Effector memory CD8-positive, alpha-beta T cell (primary cell): ENCODE measurements at places on chromosomes 1 and 21.

- DNase-seq, result no peak
These were observed 1.5 kb upstream of the RUNX1 start for GRCh38 chr21:35050348-35051286.

GRCh38 chr1:24914226-24915069 is 15.6 kb downstream of the RUNX3 start:
- DNase-seq, result no peak

DNA sequence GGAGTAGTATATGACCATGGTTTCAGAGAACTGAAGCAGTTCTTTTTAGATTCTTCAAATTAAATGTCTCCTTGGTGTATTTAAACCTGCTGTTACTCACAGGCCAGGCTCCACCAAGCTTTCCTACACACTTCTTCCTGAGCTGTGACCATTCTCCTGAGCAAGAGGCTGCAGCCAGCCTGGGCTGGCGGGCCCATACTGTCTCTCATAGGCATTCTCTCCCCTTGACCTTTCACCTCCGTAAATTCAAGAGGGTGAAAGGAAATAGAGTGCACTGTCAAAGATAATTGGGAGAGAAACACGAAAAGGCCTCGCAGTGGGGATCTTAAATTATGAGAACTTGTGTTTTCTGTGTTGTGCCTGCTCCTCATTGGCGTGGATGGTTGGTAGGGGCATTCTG is 2.3 kb downstream of the ARF1 start:
- DNase-seq, result no peak

GRCh38 chr1:1013922-1014648 is 788 bp downstream of the ISG15 start:
- no peak for DNase-seq

DNA sequence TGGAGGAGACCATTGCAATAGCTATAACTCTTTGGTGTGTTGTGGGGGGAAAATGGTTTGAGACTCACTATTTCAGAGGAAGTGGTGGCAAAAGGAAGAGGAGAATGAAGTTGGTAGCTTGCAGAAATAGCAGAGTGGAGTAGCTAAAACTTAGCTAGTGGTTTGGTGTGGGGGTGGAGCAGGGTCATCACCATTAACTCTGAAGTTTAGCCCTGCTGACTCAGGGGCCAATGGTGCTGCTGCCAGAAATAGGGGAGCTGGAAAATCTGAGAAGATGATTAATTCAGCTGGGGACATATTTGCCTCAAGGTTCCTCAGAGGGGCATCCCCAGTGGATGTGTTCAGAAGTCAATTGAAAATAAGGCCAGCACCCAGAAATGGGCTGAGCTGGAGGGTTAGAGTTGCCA is 65.4 kb downstream of the RUNX1 start:
- DNase-seq, result no peak

GRCh38 chr1:31447210-31447609 is 34.2 kb downstream of the SERINC2 start:
- no peak for DNase-seq

- no peak for DNase-seq
These were observed 206.0 kb downstream of the CENPF start for GRCh38 chr1:214808845-214809460.

DNA sequence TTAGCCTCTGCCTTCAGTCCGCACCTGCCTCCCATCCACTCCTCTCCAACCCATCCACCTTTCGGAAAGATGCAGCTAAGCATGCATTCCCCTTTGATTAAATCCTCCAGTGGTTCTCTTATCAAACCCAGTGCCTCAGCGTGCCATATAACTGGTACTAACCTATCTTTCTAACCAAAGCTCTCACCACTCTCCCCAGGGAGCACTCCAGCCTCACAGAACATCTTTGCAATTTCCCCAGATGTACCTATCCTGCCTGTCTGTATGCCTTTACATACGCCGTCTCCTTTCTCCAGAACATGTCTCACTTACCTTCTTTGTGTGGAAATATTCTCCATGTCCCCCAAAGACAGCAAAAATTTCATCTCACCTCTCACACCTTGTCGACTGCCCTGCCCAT is 80.0 kb downstream of the SLC25A24 start:
- no peak for DNase-seq

GRCh38 chr1:10022656-10023055 is 10.1 kb upstream of the UBE4B start:
- DNase-seq, result no peak

DNA sequence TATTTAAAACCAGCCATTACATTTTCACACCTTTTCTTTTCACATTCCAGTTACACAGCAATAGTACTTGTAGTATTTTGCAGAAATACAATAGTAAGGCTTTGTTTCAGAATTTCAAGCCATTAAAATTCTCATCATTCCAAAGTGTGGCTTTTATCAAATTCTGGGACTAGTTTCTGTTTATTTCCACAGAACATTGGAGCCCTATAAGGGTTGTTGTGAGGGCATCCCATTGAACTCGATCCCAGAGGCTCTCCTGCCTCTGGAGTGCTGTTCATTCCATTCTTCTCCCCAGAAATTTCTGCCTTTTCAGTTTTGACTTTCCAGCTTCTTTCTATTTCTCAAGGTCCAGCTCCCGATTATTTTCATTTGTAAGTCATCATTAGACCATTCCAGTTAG is 645.5 kb downstream of the ADGRL2 start:
- no peak for DNase-seq

- no peak for DNase-seq
These were observed 47.7 kb downstream of the ST6GALNAC3 start for GRCh38 chr1:76122271-76122670.

GRCh38 chr1:153799566-153800465 is 24.6 kb downstream of the SLC27A3 start:
- no peak for DNase-seq

GRCh38 chr1:6967431-6968111 is 182.3 kb downstream of the CAMTA1 start:
- DNase-seq, result no peak

DNA sequence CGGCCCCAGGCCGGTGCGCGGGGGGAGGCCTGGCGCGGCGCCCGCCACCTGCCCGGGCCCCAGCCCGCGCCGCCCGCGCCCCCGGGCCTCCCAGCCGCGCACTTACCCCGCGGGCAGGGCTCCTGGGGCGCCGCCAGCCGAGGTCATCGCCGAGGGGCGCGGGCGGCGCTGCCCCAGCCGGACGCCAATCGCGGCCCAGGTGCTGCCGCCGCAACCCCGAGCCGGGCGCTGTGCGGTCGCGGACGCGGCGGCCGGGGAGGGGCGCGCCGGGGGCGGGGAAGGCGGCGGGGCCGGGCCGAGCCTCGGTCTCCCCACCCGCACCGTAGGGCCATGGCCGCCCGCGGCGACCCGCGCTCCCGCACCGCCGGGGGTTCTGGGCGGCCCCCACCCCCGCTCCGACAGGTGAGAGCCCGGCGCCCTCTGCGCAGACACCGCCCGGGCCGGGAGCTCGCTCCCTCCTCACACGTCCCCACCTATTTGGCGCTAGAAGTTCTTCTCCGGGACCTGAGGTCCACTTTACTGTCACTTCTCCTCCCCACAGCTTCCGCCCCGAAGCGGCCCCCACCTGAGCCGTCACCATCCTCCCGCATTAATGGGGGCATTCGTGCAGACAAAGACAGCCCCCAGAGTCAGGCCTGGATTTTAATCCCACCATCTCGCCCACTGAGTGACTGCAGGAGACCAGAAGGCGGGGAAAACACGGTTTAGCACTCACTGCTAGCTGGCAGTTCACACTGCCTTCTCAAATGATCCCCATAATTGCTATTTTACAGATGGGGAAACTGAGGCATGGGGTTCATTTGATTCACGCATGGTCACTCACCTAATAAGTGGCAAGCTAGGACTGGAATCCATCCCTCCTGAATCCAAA is at the start of gene TTC39A:
TTC39A (minus strand) TSS at position 232 of the 871 bp plus-strand sequence; CDS start at position 147, 85 bp downstream.
- DNase-seq, result no peak

- DNase-seq, result no peak
These were observed 73.1 kb upstream of the CACHD1 start for GRCh38 chr1:64396817-64397216.

DNA sequence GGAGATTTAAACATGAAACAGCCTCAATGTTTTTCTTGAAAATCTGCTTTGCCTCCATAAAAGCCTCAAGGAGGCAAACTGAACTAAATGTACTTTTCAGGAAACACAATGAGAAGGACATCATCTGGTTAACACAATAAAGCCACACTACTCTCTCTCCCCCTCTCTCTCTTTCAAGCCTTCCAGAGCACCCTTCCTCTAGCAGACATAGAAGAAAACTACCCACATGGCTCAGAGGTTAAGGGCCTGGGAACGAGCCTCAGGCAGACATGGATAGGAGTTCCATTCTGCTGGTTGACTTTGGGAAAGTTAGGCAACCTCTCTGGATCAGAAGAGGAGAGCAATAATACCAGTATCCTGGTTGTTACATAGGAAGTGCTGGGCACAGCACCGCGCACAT is 42.9 kb downstream of the RUNX1 start:
- no peak for DNase-seq

GRCh38 chr1:150476754-150477153 is 10.5 kb upstream of the TARS2 start:
- no peak for DNase-seq

DNA sequence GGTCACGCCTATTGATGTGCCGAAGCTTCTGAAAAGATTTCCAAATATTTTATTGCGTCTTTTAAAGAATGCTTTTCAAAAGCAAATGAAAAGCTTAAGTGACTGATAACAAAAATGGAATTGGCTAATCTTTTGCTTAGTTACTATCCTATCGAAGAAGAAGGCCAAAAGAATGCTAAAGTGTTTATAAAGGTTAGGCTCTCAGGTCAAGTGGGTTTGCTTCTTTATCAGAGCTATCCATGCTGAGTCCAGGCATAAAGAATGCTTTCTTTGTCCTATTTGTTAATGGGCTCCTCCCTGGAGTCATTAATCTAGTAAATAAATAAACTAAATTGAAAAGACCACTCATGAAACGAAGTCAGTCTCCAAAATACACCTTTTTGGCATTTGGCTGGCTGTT is 133.4 kb upstream of the LYPLAL1 start:
- no peak for DNase-seq

- no peak for DNase-seq
These were observed 75.1 kb downstream of the DTL start for GRCh38 chr1:212110617-212111016.

GRCh38 chr21:36291509-36291908 is 28.5 kb upstream of the MORC3 start:
- no peak for DNase-seq

GRCh38 chr1:115364046-115364779 is 26.2 kb upstream of the NGF start:
- DNase-seq, result no peak

DNA sequence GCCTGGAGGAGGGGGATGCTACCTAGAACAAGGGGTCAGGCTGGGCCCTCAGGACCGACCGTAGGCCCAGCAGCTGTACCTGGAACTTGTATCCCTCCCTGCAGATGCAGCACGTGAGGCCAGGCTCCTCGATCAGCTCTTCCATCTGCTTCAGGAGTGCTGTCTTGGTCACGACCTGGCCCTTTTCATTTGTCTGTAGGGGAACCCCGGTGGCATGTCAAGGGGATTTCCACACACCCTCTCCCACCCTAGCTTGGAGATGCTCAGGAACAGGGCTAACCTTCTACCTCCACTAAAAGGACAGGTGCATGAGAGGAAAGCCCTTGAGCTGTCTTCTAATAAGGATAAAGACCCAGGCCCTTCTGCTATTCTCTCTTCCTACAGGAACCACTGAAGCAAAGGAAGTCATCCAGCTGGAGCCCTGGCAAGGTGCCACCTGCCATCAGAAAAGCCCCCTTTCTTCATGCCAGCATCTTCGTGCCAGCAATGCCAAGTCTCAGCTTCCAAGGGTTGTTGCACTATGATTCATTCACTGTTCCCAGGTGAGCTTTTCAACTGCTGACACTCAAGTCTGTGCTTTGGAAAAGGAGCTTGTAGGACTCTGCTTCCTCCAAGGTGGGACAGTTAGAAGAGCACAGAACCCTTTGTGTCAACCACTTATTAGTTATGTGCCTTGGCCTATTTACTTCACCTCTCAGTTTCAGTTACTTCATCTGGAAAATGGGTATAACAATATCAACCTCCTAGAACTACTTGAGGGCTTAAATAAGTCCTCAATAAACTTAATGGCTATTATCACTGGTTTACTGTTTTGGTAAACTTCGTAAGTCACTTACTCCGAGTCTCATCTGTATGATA is 122.1 kb downstream of the UBR4 start:
- no peak for DNase-seq

DNA sequence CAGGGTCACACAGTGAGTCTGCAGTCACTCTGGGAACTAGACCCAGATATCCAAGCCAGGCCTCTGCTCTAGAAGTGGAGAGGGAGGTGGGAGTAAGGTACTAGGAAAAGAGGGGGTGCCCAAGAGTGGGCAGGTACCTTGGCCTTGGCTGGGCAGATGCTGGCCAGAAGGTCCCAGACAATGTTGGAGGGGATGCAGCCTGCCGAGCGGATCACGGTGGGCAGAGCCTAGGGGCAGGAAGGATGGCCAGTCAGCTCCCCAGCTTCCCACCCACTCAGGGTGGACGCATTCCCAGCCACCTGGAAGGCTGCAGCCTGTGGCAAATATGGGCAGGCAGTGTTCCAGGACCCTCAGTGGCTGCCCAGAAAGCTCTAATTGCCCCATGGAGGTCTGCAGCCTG is 23.3 kb downstream of the SPOCD1 start:
- no peak for DNase-seq

GRCh38 chr1:158607296-158607695 is 2.2 kb downstream of the OR10Z1 start:
- DNase-seq, result no peak

GRCh38 chr1:115067161-115067859 is 22.0 kb downstream of the TSPAN2 start:
- DNase-seq, result no peak

DNA sequence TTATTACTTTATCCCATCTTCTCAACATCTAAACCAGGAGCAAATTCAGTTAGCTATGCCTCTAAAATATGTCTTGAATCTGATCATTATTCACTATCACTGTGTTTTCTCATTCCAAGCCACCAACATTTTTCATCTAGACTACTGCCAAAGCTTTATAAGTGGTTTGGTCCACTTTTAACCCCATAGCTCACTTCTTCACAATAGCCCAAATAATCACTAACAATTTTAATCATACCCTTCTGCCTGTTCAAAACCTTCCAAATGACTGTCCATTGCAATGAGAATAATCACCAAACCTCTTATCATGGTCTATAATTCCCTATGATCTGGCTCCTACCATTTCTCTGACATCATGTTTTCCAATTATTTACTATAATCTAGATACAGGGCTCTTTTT is 149.8 kb upstream of the ZNHIT6 start:
- no peak for DNase-seq

GRCh38 chr21:28790335-28790734 is 202.3 kb downstream of the LTN1 start:
- no peak for DNase-seq

- no peak for DNase-seq
These were observed 135.1 kb upstream of the F3 start for GRCh38 chr1:94676686-94677085.

DNA sequence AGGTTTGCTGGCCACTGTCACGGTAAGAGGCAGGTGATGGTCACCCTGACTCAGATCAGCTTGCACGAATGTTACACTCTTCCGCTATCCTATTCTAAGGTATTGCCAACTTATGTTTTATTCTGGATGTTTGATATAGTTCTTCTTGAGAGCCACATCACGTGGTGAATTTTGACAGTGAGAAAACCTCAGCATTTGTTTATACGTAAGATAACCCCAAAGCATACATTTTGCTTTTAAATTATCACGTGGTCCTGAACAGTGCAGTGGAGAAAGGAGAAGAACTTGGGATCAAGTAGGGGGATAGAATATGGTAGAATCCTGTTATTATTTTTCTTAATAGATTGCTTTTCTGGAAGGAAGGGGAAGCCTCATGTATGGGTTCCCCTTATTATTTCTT is 16.6 kb downstream of the ATP1A1 start:
- no peak for DNase-seq
